ENCODE measurements at places on chromosomes 1 and 21.
A peak's percentile ranks its signal among the peaks of the same experiment; 100 is the strongest.

- no peak for DNase-seq
- H3K36me3 ChIP-seq: peaks cover 60% of the 10 kb centered on the region
- H3K27me3 ChIP-seq: no peaks in the 10 kb centered on the region
These were observed 14.4 kb upstream of the PPP1R15B start for GRCh38 chr1:204426035-204426436.

- H3K27ac ChIP-seq: no peak overlapping the region
- DNase-seq: no peak
- no peaks in the 10 kb centered on the region for H3K36me3 ChIP-seq
- no peaks in the 10 kb centered on the region for H3K27me3 ChIP-seq
- H3K4me1 ChIP-seq: no peaks in the 10 kb centered on the region
These were observed 76.0 kb upstream of the POGK start for GRCh38 chr1:166763318-166763717.

DNA sequence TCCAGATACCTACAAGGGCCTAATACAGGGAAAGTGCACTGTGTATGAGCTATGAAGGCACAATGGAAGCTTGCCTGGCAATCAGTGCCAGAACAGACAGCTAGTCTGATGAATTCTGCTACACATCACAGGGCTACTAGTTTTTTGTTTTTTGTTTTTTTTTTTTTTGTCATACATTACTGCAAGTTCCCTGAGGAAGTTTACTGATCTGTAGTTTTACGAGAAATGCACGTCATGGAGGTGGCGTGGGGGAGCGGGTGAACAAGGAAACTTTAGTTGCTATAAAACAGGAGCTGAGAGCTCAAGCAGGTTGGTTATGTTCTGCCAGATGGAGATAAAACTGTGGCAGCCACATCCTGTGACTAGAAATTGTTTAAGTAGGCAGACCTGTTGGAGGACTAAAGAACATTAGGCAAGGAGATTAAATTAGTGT is 17.7 kb downstream of the PTPRC start:
- peak overlapping the region; percentile 58 for H3K27ac ChIP-seq
- DNase-seq: peak; percentile 61
- no peaks in the 10 kb centered on the region for H3K27me3 ChIP-seq
- no peaks in the 10 kb centered on the region for H3K36me3 ChIP-seq
- H3K4me1 ChIP-seq: peaks cover 3% of the 10 kb centered on the region

DNA sequence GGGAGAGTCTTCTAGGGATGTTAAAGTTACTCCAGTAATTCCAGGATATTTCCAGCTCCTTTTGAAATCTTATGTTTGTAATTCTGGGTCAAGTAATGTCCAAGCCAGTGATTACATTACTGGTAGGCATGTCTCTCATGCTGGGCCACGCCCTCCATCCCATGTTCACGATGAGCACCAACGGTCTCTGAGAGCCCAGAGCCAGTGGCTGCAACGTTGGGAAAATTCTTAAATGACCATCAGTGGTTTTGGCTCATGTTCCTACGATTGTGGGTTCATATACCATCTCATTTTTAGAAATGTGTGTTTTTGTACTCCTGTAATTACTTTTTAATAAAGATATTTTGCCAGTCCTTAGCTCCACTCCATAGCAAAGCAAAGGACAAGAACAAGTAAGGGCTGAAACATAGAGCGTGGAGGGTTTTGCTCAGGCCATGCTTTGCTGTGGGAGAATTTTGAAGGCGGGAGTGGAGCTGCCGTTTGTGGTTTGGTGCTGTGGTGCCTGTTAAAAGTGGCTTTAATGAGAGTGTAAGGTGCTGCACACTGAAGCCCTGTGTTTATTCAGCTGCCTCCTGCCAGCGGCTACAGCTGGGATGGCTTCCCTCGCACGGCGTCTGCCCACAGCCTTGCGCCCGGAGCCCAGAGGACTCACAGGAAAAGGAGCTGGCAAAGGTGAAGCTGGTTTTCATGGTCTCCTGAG is 28.9 kb downstream of the VANGL1 start:
- H3K27ac ChIP-seq: no peak overlapping the region
- no peak overlapping the region for H3K4me3 ChIP-seq
- H3K36me3 ChIP-seq: peaks cover 21% of the 10 kb centered on the region

- peaks cover 34% of the 10 kb centered on the region for H3K27me3 ChIP-seq
- no peak for DNase-seq
- no peaks in the 10 kb centered on the region for H3K4me1 ChIP-seq
- H3K27ac ChIP-seq: no peak overlapping the region
These were observed 12.8 kb upstream of the CNTN2 start for GRCh38 chr1:205030241-205030640.

Data from left lung (tissue), 14 donors.